Right forelimb (tissue), 1 donor: ENCODE measurements at places on chromosomes 1 and 21.

- DNase-seq: no peak
Measured at GRCh38 chr1:169363046-169363730, 4.4 kb downstream of the NME7 start.

DNA sequence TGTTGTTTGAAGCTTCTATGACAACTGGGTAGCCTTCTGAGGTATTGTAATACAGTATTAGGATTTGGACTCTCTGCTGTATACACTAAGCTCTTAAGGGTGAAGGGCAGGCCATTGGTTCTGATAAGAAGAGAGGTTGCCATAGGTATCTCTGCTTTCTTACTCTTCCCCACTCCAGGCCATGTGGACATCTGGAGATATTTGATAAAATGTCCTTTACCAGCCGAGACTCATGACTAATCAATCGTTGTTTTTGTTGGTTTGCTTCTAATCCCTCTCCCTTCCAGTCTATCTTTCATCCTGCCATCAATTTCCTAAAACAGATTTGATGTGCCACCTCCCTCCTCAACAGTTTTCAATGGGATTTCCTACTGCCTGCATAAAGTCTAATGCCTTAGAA, 64.6 kb upstream of the WDR26 start:
- no peak for DNase-seq

DNA sequence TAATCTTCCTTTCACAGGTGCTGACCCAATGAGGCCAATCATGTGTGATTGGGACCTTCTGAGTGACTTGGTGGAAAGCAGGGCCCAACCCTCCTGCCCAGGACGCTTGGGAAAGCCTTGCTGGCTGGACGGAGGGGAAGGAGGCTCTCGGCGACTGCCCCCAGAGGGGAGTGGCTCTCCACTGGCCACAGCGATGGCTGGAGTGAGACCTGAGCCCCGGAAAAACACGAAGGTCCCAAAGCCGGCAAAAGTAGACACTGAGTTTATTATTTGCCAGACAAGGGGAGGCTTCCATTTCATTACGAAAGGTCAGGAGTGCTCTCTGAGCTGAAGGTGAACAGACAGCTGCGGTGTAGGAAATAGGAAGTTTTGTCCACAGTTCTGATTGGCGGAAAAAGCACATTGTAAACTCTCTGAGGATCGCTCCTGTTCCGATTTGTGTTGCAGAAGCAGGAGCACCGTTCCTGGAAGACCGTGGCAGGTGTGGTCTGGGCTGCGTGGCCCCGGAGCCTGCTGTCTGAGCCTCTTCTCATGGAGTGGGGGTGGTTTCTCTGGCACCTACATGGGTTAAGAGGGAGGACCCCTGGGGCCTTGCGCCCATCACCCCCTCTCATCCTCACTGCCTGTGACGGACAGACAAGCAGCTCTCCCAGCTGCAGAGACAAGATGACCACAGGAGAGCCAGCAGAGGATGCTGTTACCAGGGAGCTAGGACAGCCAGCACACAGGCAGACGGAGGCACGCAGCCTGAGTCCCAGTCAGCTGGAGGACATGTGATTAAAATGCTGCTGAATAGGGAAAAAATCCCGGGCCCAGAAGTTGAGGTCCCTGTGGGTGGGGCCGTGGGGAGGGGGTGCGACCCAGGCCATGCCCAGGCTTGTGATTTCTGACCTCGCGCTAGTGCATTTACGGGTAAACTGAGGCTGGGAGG, 41.5 kb downstream of the KRTAP10-1 start:
- DNase-seq: no peak

GRCh38 chr1:42450061-42450460, 5.8 kb downstream of the ZMYND12 start:
- no peak for DNase-seq

DNA sequence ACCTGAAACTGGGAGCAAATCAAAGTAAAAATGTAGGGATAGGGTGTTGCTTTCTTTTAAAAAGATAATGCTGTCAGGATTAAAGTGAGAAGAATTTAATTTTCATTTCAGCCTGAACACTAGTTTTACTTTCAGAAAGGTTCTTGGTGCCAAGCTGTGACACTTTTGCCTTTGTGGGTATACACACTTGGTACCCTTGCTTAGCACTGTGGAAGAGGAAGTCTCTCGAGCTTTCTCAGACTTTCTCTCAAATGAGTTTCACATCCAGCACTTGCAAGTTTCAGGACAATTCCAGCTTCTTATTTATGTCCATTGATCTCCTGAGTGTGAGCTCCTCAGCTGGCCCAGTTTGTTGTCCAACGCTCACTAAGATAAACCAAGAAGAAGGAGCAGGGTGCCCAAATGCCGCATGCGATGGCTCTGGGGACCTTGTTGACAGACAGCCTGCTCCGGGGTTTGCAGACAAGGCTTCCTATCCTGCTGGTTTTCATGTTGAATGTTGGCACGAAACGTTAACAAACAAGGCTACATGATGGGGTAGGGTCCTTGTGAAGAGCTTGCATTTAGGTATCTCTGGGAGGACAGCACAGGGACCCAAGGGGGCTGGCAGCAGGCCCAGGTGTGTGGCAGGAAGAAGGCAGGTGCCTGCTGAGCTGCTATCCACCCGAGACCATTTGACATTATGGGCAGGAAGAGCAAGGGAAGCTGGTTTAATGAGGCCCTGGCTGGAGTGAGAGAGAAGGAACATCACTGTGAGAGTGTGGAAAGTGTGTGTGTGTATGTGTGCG, 79.7 kb downstream of the POFUT2 start:
- DNase-seq: no peak

DNA sequence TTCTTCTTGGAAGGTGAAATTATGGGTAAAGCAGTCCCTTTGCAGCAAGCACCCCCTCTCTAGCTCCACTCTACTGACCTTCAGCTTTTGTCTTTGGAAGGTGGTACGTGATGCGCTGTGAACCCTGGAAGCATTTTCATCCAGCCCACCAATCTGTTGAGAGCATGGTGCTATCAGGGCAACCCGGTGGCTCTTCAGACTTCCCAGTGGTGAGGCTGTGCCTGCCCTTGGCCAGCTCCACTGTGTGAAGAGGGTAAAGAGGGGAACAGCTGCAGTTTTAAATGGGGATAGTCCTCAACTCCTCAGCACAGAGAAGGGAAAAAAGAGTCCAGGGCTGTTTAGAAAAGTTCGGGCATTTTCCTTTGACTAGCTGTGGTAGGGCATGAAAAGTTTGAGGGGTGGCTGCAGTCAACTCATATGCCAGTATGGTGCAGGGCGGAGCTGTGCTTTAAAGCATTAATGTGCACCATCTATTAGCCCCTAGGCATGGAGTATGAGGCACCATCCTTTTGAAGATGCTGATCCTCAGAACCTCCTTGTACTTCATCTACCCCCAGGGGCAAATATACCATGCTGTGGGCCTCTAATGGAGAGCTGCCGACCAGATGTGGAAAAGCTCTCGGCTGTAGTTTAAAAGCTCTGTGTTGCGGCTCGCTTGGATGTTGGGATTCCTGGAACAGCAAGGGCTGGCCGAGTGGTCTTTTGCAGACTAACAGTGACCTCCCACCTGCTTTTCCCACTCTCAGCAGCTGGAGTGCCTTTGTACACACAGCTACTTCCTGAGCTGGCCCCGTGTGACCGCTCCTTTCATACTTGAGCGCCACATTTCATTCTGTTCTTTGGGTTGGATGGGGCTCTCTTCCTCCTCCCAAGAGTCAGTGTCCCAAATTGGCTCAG, 123.0 kb downstream of the PEX14 start:
- no peak for DNase-seq

- no peak for DNase-seq
Measured at GRCh38 chr1:41891199-41891896, 27.4 kb downstream of the HIVEP3 start.

- no peak for DNase-seq
Measured at GRCh38 chr1:155245163-155245524, 10.1 kb downstream of the ENTREP3 start.

DNA sequence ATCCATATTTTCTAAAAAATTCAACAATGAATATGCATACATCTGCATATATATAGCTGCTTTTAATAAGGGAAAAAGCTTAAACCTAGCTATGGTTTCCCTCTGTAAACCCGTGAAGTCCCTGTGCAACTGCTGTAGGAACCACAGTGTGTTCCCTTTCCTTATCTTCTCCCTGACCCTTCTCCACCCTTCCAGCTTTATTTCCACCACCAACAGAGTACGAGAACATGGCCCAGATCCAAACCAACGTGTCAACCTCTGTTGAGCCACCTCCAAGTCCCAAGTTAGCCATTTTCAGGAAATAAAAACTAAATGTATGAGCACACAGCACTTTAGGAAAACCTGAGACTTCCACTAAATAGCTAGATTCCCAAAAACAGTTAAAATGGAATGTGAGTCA, 20.3 kb downstream of the SUSD4 start:
- DNase-seq: no peak

GRCh38 chr1:55413286-55413685, 198.1 kb upstream of the USP24 start:
- no peak for DNase-seq

DNA sequence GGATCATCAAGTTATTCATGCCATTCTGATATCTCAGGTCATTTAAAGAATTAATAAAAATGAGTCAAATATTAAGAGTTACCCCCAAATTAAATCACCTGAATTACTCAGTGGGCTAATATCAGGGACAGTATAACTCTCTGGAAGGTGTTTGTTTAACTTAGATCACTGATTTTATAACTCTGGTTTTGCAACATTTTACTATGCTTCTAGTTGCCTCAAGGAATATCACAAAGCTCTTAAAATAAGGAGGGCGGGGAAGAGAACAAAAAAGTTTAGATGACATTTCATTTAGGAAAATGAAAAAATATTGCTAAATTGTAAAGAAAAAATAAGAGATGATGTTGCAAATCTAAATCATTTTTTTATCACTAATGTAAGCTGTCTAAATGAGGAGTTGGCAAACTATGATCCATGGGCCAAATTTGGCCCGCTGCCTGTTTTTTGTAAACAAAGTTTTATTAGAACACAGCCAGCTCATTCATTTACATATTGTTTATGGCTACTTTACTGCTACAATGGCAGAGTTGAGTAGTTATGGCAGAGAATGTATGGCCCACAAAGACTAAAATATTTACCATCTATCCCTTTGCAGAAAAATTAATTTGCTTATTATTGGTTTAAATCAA, 31.9 kb upstream of the SLC19A2 start:
- no peak for DNase-seq

- peak; percentile 38 for DNase-seq
Measured at GRCh38 chr1:17198476-17199258, 6.3 kb upstream of the PADI1 start.

DNA sequence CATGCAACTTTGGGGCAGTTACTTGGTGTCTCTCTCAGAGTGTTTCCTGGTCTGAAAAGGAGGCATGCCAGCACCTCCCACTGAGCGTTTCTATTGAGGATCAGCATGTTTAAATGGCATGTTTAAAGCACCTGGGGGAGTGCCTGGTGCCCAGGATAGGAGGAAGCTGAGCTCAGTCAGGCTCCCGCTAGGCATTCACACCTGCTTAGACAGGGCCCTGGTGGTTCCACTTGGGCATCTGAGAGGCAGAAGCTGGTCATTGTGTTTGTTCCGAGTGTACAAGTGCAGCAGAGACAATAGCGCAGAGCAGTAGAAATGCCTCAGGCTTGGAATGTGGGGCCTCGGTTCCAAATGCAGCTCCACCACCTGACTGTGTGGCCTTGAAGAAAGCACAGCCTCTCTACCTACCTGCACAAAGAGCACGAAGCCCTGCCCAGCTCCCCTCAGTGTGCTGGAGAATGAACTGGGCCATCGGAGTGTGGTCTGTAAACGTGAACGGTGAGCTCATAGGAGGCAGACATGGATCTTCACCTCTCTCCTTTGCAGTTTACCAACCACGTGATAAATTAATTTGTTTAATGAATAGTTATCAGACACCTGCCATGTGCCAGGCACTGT, 20.3 kb upstream of the TMEM222 start:
- no peak for DNase-seq

GRCh38 chr1:18013216-18013615, 94.4 kb upstream of the IGSF21 start:
- no peak for DNase-seq

- DNase-seq: peak; percentile 69
Measured at GRCh38 chr1:204941421-204942338, 71.0 kb downstream of the NFASC start.

- DNase-seq: no peak
Measured at GRCh38 chr1:233518344-233518743, 95.6 kb upstream of the KCNK1 start.

GRCh38 chr1:17184161-17184665, 20.7 kb upstream of the PADI1 start:
- peak; percentile 16 for DNase-seq

GRCh38 chr1:45442272-45442671, 48.7 kb downstream of the TESK2 start:
- DNase-seq: no peak

GRCh38 chr1:118862755-118863154, 125.4 kb downstream of the TBX15 start:
- DNase-seq: no peak

- DNase-seq: no peak
Measured at GRCh38 chr1:192024881-192025280, 133.4 kb upstream of the RGS18 start.

- DNase-seq: no peak
Measured at GRCh38 chr1:24136956-24137539, 5.9 kb downstream of the IL22RA1 start.

DNA sequence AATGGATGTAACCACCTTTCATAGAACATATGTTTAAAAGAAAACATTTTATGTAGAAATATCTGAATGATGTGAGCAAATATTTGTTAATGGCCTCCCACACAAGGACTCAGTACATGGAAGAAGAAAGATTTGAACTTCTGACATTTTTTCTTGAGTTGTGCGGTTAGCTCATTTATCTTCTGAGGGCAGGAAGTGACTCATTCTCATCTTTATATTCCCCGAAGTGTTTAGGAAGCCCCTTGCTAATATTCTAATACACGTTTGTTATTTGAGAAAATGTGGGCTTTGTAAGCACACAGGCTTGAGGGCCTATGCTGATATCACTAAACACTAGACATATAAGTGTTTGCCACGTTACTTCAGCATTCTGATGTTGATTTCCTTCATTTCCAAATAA, 392.5 kb upstream of the PTBP2 start:
- no peak for DNase-seq
